ENCODE measurements at places on chromosomes 3 and 15.

- DNase-seq: peak; percentile 36
These were observed 65.6 kb downstream of the SLC6A6 start for GRCh38 chr3:14467814-14468620.

DNA sequence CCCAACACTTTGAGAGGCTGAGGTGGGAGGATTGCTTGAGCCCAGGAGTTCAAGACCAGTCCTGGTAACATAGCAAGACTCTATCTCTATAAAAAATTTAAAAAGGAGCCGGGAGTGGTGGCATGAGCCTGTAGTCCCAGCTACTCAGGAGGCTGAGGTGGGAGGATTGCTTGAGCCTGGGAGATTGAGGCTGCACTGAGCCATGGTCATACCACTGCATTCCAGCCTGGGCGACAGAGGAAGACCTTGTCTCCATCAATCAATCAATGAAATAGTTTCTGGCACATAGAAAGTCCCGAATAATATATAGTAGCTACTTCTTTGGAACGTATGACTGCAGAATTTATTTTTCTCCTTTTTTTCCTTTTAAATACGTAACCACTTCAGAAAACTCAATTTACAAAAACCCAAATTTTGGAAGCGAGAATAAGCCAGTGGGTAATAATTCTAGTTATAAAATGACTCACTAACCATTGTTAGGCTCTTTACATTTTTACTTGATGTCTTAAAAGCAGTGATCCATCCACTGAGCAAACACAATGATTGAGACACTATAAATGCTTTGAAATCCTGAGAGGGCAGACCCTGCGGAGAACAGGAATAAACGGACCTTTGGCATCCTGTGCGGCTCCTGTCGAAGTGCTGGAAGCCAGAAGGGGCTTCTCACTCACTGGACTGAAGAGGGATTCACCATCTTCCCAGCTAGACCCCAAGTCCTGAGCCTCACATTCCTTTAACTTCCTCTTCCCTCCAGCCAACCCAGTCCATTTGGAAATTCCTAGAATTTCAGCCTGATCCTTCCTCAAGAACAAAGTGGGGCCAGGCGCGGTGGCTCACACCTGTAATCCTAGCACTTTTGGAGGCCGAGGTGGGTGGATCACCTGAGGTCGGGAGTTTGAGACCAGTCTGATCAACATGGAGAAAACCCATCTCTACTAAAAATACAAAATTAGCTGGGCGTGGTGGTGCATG is 68.4 kb upstream of the MFGE8 start:
- no peak for DNase-seq

GRCh38 chr15:89430530-89431341 is 65.6 kb downstream of the RHCG start:
- DNase-seq: peak; percentile 75

- no peak for DNase-seq
These were observed 38.9 kb downstream of the CCDC54 start for GRCh38 chr3:107416138-107416537.

DNA sequence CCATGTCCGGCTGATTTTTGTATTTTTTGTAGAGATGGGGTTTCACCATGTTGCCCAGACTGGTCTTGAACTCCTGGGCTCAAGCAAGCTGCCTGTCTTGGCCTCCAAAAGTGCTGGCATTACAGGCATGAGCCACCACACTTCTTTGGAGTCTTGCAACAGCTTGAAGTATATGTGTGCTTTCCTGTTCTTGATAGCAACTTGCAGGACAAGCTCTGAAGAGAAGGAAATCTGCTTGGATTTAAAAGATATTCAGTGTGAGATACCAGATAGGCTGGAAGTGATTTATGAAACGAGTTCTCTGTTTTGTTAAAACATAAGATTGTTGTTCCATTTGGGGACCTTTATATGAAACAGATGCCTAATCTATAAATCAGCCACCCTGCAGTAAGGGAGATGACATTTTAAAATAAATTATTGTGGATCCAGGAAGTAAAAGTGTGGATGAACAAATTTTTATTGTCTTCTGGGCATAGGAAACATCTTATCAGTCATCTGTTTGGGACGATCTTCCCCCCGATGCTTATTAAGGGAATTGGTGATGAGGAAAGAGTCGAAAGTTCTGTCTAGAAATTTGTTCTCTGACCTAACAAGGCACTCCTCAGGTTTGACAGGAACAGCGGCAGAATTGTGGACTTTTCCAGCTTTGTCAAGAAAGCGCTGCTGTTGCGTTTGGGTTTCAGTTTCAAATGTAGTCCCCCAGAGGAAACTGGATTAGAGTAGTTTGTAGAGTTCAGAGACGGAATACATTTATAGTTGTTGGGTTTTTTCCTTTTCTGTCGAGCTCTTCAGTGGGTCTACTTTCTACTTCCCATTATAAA is 53.7 kb upstream of the MAGI1 start:
- no peak for DNase-seq

- peak; percentile 44 for DNase-seq
These were observed 566 bp downstream of the HMCES start for GRCh38 chr3:129278966-129279906.

- no peak for DNase-seq
These were observed 59.7 kb downstream of the GRIP2 start for GRCh38 chr3:14480207-14481017.

GRCh38 chr3:52286777-52287110 is 884 bp upstream of the GLYCTK start:
- no peak for DNase-seq

DNA sequence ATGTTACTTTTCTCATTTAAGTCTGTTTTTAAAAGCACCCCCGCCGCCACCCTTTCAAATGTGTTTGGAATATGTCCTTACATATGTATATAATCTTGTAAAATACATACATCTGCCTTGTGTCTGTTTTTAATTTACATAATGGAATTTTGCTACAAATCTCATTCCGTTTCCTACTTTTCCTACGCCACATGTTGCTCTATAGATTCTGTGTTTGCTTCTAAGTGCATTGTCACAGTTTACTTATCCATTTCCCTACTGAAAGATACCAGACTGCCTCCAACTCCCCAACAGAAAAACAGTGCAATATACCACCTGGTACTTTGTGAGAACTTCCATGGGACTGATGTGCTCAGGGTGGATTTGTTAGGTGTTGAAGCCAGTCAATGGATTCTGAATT is 70.2 kb downstream of the ABHD5 start:
- no peak for DNase-seq

GRCh38 chr3:16583551-16583950 is 21.7 kb downstream of the DAZL start:
- DNase-seq: no peak

DNA sequence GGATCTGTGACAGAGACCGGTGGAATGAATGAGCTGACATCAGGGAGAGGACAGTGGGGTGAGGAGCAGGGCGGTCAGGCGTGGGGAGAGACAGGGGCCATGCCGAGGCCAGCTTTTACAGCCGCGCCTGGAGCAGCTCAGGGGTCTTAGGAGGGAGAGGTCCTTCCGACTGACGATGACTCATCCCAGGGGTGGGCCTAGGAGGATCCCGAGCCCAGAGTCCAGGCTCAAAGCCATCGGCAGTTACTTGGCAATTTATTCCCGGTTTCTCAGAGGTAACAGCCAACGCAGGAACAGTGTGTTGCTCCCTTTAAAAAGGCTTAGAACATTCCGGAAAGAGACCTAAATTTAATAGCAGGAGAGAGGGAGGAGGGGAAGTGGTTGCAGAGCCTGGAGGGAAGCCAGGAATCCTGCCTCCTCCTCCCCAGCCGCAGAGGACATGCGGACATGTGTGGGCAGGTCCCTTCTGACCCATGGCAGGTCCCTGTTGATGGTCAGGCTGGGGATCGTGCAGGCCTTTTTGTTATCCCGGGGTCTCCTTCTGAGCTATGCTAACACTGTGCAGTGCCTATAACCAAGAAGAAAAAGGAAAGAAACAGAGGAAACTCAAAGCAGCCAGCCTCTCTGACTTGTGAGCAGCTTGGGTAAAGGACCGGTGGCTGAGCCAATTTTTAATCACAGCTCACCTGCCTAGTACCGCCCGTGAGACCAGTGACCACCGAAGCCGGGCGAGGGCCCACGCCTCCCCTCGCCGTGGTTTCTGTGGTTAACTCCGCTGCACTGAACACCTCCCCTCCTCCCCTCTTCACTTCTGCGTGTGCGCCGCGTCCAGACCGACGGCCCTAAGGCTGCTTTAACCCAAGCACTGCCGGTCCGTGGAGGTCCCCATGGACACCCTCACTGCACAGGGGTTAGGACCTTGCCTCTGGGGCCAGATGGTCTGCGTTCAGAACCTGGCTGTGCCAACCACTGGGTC is 392.4 kb upstream of the PROK2 start:
- DNase-seq: no peak

DNA sequence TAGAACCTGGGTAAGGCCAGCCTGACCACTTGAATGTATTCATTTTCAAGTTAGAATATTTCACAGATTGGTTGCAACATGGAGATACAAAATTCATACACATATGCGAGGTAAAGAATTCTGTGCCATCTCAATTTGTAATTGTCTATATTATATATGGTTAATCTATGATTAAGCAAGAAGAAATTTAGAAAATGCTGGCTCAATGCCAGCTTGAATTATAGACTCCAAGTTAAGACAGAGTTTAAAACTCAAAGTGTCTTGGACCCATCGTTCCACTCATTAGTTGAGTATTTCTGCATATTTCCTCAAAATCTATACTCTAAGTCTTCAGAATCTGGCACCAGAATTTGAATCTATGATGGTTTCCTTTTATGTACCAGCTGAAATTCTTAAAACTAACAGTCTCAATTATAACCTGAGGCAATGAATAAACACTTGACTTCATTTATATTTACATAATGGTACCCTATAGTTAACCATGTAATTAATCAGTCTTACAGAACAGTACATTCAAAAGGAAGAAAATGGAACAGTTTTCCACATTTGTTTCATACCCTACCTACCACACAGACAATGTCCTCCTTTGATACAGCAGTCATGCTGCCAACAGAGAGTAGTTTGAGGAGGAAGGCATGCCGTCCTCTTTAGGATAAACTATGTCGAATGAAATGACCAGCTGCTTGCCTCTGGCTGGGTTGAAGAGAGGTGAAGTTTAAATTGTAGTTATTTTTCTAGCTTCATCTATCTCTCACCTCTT is 95.7 kb downstream of the CD47 start:
- DNase-seq: no peak

DNA sequence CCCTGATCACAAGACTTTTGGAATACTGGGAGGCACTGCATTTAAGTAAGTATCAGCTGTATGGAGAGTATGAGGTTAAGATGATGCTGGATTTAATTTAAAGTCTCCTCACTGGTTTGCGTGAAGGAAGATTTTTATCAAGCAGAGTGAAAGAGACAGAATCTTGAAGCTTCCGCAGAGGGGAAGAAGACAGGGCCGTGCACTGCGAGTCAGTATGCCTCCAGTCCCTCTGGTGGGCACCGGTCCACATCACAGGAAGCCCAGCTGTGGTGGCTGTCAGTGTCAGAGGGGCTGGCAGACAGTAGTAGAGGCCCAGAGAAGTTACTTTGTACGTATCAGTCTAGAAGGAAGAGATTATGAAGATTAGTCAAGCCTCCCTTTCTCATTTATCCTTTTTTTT is 379.0 kb upstream of the TPRG1 start:
- no peak for DNase-seq

- no peak for DNase-seq
These were observed 402.4 kb upstream of the PDZRN3 start for GRCh38 chr3:74027121-74027520.

- DNase-seq: no peak
These were observed 37.6 kb upstream of the FBN1 start for GRCh38 chr15:48682942-48683651.
